LoVo (cell line): ENCODE measurements at places on chromosomes 16 and 17.
A peak's percentile ranks its signal among the peaks of the same experiment; 100 is the strongest.

DNA sequence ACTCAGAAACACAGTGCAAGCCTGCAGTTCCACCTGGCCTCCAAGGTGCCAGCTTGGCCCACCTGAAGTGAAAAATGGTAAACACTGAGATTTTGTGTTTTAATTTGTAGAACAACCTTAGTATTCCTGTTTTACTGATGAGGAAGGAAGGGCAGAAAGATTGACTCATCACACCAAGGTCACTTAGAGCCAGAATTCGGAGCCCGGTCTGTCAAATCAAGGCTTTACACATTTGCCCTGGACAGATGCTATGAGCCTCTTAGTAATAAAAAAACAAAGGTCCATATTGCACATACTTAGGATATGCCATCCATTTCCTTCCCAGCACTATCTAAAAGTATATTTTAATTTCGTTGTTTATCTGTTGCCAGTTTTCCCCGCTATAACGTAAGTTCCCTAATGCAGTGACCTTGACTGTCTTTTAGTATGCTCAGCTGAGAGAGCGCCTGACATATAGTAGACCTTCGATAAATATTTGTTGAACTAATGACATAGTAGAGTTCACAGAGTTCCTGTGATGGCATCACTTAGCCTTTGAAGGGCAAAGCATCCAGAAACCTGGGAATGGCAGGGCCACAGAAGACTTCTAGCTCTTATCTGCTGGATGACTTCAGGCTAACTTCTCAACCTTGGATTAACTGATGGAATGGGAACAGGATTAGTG, 7.2 kb upstream of the TBKBP1 start:
- DNase-seq: no peak

DNA sequence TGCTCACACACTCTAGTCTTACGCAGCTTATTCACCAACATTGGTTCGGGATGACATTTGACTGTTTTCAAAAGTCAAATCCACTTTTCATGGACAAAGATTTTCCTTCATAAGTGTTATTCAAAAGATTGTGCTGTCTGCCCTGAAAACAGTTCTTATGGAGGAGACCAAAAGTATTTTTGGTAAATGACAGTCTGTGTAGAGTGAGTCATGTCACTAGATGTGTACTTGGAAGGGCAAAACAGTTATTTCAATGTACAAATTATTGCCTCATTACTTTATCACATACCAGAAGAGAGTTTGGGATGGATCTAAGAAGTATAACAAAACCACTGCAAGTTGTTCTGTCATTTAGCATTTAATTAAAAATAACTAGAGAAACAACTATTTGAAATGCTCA, 265.6 kb downstream of the CDH13 start:
- DNase-seq: no peak

DNA sequence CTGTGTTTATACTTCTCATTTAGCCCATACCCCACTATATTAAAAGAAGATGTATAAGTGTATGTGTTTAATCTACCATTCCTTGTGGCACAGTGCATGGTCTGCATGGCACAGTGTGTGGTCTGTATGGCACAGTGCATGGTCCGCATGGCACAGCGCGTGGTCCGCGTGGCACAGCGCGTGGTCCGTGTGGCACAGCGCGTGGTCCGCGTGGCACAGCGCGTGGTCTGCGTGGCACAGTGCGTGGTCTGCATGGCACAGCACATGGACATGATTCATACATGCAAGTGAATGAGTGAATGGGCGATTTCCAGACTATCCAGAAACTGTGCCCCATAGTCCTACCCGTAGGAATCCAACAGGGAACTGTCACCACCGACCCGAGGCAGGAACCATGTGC, 632.6 kb downstream of the MAF start:
- DNase-seq: no peak

- no peak for DNase-seq
These were observed 1.3 kb downstream of the SNN start for GRCh38 chr16:11669380-11670146.

- DNase-seq: peak; percentile 65
These were observed 23.4 kb upstream of the SREBF1 start for GRCh38 chr17:17859909-17860765.

GRCh38 chr17:1638624-1639300, 6.8 kb downstream of the SCARF1 start:
- DNase-seq: no peak

GRCh38 chr17:28446716-28447395, 26.6 kb upstream of the SLC13A2 start:
- peak; percentile 15 for DNase-seq
